ENCODE measurements at places on chromosomes 5 and 9.

DNA sequence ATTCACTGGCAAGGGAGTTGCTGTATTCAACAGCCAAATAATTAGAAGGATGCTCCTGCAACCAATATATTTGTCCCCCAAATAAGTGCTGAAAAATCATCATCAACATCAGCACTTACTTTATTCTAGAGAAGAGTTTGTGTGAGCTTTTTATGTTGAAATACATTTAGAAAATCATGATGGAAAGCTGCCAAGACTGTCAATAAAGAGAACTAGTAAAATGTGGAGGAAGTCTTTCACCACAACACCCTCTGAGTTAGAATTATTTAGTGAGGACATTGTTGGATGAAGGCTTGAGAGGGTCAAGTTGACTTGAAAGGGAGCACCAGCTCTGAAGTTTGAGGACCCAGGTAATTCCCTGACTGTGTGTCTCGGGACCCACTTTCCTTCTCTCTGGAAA, 100.2 kb upstream of the TBCA start:
- DNase-seq, result no peak

DNA sequence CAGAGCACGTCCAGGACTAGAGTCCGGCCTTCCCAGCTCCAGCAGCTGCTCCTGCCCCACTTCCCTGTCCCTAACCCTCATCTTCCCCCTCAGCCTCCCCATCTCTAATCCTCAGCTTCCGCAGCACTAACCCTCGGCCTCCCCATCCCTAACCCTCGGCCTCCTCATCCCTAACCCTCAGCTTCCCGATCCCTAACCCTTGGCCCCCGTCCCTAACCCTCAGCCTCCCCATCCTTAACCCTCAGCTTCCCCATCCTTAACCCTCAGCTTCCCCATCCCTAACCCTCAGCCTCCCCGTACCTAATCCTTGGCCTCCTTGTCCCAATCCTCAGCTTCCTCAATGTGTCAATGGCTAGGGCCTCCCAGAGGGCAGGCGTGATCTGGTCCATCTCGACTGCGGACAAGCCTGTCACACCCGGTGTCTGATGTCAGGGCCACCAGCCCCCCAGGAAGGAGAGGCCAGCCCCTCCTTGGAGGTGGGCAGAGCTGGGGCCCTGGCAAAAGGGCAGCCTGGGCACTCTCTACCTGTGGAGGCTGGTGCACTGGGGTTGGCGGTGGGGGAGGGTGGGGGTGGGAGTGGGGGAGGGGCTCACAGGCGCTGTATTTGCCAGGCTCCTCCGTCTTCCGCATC, 1.4 kb downstream of the OBP2B start:
- DNase-seq, result no peak

- no peak for DNase-seq
Observed at GRCh38 chr5:147332658-147333057, 97.8 kb downstream of the STK32A start.

DNA sequence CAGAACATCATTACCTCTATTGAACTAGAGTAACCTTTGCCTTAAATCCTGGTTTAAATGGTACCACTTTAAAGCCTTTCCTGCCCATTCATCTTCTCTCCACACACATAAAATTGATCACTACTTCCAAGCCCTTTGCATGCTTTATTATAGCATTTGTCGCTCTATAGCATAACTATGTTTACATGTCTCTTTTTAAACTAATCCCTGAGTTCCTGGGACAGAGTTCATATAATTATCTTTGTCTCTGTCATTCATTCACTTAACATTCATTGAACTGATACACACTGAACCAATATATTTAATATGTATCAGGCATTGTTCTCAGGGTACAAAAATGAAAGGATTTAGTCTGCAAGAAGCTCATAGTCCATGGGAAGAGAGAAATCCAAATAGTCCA, 37.3 kb downstream of the RECK start:
- no peak for DNase-seq

DNA sequence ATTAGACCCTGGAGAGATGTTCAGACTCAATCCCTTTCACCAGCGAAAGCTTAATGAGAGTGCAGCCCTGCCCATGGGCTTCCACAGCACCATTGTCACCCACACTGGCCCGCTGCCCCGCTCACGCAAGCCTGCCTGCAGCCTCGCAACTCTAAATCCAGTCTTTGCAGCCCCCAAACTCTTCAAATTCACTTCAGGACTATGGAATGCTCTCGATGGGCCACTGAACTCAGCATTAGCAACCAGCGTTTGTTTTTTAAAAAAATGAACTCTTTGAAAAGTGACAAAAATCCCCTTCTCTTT, 17.1 kb downstream of the DCANP1 start:
- DNase-seq, result no peak

DNA sequence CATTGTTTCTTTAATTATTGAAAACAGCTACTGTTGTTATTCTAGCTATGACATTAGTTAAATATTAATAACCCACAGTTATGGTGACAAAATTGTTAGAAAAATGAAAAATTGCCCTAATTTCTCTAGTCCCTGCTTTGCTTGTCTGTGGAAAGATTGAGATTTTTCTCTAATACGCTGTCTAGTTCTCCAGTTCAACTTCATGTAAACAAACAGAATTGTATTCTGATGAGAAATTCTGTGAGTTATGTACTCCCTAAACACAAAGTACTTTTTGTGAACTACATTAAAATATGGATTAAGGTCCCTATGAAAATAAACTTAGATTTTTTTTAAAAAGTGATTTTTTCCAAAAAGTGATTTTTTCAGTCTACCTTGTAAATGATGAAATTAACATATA, 8.7 kb downstream of the SLF1 start:
- no peak for DNase-seq

All from activated CD4-positive, alpha-beta T cell treated with anti-CD3 and anti-CD28 coated beads, Interleukin-2, amount 50 U/mL, for 24 hours (primary cell).